ENCODE measurements at places on chromosomes 6 and 20.
A peak's percentile ranks its signal among the peaks of the same experiment; 100 is the strongest.

DNA sequence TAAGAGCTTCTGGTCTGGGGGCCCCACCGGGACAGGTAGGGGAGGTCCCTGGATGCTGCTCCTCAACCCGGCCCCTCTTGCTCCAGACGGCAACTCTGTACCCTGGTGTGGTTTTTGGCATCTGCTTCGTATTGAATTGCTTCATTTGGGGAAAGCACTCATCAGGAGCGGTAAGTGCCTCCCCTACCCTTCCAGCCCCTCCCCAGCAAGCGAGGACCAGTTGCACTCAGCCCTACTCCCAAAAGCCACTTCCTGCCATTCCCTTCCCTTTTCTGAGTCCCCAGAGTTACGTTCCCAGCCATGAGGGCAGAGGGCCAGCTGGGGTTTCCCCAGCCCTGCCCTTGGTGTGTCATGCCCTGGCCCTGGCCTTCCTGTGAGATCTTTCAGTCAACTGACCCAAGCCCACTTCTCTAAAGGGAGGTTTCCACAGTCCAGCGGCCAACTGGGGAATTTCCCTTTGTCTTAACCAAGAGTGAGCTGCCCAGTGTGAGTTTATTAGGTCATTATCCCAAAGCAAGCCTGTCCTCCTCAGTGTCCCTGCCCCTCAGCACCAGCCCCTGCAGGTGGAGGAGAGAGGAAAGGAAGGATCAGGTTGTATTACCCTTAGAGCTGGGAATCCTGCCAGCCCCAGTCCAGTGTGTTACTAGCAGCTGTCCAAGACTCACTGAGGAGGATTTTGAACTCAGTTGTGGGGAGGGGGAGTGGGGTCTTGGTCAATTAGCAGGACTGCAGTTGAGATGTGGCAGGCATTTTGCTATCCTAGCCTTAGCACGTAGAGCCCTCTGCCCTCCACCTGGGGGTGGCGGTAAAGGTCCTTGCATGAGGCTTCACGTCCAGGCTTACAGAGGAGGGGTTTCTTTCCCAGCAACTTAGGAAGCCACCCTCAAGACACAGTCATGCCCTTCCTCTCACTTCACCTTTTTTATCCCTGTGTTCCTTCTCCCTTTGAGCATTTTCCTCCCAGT, 45.8 kb downstream of the TM9SF4 start:
- peak; percentile 43 for DNase-seq

GRCh38 chr6:129645830-129646579, 64.0 kb downstream of the ARHGAP18 start:
- DNase-seq = no peak

DNA sequence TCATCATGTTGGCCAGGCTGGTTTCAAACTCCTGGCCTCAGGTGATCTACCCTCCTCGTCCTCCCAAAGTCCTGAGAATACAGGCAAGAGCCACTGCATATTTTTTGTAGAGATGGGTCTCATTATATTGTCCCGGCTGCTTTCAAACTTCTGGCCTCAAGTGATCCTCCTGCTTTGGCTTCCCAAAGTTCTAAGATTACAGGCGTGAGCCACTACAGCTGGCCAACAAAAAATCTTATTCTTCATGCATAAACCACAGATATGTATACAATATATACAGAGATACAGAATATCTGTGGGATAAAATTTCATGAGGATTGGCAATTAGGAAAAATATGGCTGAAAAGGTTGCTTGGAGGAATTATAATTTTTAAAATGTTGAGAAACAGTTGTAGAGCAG, 49.9 kb downstream of the SLC35A1 start:
- no peak for DNase-seq

- peak; percentile 88 for DNase-seq
Observed at GRCh38 chr20:57390604-57391438, at the start of gene RBM38. TSS of gene RBM38 (plus strand) at chr20:57391396. CDS start at chr20:57391582, 186 bp downstream.

Data from CD4-positive, alpha-beta T cell treated with Interleukin-17A for 4 hours (primary cell).